ENCODE measurements at places on chromosomes 5 and 9. TPM values are rescaled to one million over a fixed set of nuclear protein-coding genes. Genes with fewer than 3 reads are reported as not detected.

The FAXDC2 gene
- 5.5 TPM for total RNA-seq

The FGF1 gene
- not detected for total RNA-seq

GRCh38 chr5:55853041-55853670 is 2.0 kb downstream of the IL31RA start:
- H3K36me3 ChIP-seq, result no peaks in the 10 kb centered on the region
- H3K4me1 ChIP-seq, result no peaks in the 10 kb centered on the region
- H3K27ac ChIP-seq, result no peak overlapping the region
- H3K27me3 ChIP-seq, result no peaks in the 10 kb centered on the region
- DNase-seq, result no peak
- no peak overlapping the region for H3K4me3 ChIP-seq

DNA sequence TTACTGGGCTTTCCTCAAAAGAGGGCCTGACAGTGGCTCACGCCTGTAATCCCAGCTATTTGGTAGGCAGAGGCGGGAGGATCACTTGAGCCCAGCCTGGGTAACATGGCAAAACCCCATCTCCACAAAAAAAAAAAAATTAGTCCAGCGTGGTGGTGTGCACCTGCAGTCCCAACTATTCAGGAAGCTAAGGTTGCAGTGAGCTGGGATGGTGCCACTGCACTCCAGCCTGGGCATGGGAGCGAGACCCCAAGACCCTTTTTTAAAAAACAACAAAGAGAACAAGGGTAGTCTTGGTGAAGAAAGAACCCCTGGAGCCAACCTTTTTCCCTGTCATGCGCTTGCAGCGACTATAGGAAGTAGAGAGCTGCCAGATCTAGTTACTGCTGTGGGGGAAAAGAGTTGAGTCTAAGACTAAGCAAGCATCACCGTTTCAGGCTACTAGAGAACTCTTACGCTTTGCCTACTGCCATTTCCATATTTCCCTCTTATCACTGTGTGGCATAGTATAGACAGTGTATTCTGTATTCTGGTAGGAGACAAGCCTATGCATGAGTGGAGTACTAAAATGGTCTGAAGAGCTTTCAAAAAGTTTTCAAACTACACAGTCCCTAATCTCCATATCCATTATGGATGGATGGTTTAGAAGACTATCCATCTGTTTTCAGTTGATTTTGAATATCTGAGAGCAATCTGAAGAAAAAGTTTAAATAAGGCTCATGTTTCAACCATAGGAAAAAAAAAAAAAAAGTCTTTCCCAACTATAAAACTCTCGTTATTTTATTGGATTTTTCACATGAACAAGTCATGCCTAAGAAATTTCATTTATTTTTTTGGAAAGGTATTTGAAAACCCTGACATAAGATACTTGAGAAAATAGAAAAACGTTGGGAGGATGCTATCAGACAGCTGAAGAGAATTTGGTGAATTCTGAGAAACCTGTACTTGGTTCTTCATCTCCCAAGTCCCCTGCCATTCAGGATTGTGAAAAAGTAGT is 2.6 kb downstream of the C9orf40 start:
- no peak for DNase-seq
- H3K36me3 ChIP-seq, result peaks cover 3% of the 10 kb centered on the region
- H3K4me3 ChIP-seq, result peak overlapping the region; percentile 28
- H3K4me1 ChIP-seq, result peaks cover 27% of the 10 kb centered on the region
- no peaks in the 10 kb centered on the region for H3K27me3 ChIP-seq

The ST6GALNAC6 gene
- total RNA-seq, result 45.3 TPM

The PDE8B gene
- 0.53 TPM for total RNA-seq

- no peaks in the 10 kb centered on the region for H3K36me3 ChIP-seq
- H3K27ac ChIP-seq, result peak overlapping the region; percentile 85
- H3K27me3 ChIP-seq, result no peaks in the 10 kb centered on the region
- H3K4me1 ChIP-seq, result peaks cover 48% of the 10 kb centered on the region
- no peak for DNase-seq
Measured at GRCh38 chr5:127320032-127320965, 29.7 kb downstream of the MEGF10 start.

The TEK gene
- 2.5 TPM for total RNA-seq

The PCDHA9 gene
- total RNA-seq, result 1.4 TPM

- DNase-seq, result no peak
- H3K4me1 ChIP-seq, result peaks cover 24% of the 10 kb centered on the region
- no peak overlapping the region for H3K4me3 ChIP-seq
- H3K27me3 ChIP-seq, result peaks cover 14% of the 10 kb centered on the region
- H3K36me3 ChIP-seq, result no peaks in the 10 kb centered on the region
Measured at GRCh38 chr5:151159649-151160373, 2.2 kb upstream of the ANXA6 start.

DNA sequence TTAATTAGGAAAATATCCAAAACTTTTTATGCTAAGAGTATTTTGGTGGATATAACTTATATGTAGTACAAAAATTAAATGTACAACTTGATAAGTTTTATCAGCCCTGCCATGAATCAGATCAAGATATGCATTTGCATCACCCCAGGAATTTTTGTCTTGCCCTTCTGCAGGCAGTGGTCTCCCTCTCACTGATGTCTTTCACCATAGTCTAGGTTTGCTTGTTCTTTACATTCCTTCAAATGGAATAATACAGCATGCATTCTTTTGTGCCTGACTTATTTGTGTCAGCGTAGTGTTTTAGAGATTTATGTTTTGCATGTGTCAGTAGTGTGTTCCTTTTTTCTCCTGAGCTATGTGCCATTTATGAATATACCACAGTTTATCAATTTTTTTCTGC is 36.4 kb downstream of the RNF180 start:
- H3K4me1 ChIP-seq, result no peaks in the 10 kb centered on the region
- DNase-seq, result no peak
- H3K36me3 ChIP-seq, result no peaks in the 10 kb centered on the region
- H3K27ac ChIP-seq, result no peak overlapping the region
- no peak overlapping the region for H3K4me3 ChIP-seq

- H3K4me3 ChIP-seq, result no peak overlapping the region
- no peaks in the 10 kb centered on the region for H3K36me3 ChIP-seq
- H3K27ac ChIP-seq, result no peak overlapping the region
- peaks cover 54% of the 10 kb centered on the region for H3K4me1 ChIP-seq
- DNase-seq, result no peak
Measured at GRCh38 chr5:168991311-168991710, 309.6 kb downstream of the SLIT3 start.

DNA sequence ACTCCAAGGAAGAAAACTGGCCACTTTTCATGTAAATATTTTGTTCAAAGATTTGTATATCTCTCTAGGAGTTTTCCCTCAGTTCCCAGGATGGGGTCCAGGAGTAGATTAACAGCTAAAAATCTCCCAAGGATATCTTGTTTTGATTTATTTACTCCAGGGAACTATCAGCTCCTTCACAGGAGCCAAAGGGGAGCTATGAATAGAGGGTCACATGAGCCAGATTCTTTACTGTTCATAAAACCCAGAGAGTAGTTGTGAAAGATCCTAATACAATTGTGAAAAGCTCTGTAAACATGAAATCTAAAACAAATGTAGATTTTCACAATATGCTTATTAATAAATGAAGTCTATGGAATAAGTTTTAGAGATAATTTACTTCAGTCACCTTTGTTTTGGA is 16.9 kb downstream of the DIMT1 start:
- H3K27ac ChIP-seq, result no peak overlapping the region
- H3K4me3 ChIP-seq, result no peak overlapping the region
- H3K36me3 ChIP-seq, result peaks cover 49% of the 10 kb centered on the region
- no peaks in the 10 kb centered on the region for H3K4me1 ChIP-seq
- DNase-seq, result no peak
- H3K27me3 ChIP-seq, result no peaks in the 10 kb centered on the region

DNA sequence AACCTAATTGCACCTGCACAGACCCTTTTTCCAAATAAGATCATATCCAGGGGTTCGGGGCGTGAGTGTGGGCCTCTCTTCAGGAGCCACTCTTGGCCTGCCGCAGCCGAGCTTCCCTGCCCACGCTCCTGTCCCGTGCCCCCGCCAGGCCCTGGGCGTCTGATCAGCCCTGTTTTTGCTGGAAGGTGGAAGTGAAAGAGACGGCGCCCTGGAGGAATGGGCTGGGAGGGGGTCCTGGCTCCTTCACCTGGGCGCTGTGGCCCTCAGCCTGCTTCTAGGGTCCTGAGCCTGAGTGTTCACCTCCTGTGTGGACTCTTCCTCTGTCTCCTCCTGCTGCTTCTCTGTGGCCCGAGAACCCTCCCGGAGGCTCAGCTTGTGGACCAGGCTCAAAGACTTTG is 11.2 kb upstream of the COL5A1 start:
- no peak overlapping the region for H3K4me3 ChIP-seq
- H3K4me1 ChIP-seq, result peaks cover 13% of the 10 kb centered on the region
- H3K27ac ChIP-seq, result peak overlapping the region; percentile 65
- DNase-seq, result no peak

The BTNL3 gene
- not detected for total RNA-seq

The SLC6A19 gene
- not detected for total RNA-seq

The CBY3 gene
- 0.37 TPM for total RNA-seq

The RIOK2 gene
- total RNA-seq, result 27.8 TPM

Data from WTC11 (cell line).